Foreskin melanocyte (primary cell): ENCODE measurements at places on chromosomes 1 and 21.

DNA sequence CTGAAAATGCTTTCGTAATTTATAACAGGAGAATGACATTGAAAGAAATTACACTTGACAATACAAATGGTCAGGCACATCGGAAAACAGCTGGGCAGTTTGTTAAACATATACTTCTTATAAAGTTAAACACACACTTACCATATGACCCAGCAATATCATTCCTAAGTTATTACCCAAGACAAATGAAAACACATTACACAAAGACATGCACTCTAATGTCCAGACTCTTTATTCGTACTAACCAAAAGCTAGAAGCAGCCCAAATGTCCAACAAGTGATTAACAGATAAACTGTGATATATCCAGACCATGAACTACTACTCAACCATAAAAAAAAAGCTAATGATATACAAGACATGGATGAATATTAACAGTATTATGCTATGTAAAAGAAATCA, 8.5 kb downstream of the AKT3 start:
- no peak for DNase-seq

DNA sequence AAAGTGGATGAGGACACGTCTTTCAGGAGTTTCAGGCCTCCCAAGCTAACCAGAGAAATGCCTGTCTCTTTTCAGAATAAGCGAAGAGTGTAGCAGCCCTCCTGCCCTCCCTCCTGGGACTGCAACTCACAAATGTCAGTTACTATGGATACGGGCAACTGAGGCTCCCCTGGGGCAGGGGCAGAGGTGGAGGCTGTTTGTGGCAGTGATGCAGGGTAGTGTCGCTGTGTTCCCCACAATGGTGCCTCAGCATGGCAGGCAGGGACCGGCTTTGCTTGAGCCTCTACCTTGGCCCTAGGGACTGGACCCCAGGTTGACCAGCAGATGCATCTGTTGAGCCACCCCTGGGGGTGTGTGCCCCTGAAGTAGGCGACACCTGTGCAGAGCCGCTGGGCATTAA, 10.2 kb downstream of the NFASC start:
- no peak for DNase-seq

- DNase-seq, result no peak
Measured at GRCh38 chr1:38576241-38576640, 283.3 kb downstream of the RRAGC start.

DNA sequence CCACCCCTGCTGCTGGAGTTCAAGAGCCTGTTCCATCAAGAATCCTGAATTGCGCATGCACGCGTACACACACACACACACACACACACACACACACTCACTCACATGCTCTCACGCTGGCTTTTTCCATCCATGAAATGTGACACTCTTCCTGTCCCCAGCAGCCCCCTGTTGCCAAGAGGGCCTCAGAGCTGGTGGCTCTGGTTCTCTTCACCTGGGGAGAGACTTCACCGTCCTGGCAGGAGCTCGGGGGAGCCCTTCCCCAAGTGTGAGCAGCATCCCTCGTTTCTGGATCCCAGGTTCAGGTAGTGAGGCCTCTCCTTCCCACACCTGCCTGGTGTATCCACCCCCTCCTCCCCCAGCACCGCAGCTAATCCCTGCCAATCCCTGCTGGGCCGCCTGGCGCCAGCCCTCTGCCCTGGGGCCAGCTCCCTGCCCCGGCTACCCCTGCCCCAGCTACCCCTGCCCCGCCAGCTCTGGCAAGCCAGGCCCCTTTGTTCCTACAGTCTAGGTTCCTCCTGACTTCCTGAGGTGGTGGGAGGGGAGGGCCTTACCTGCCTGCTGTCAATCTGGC, 9.9 kb downstream of the PLOD1 start:
- DNase-seq, result no peak
